ENCODE measurements at places on chromosomes 7 and 10.

DNA sequence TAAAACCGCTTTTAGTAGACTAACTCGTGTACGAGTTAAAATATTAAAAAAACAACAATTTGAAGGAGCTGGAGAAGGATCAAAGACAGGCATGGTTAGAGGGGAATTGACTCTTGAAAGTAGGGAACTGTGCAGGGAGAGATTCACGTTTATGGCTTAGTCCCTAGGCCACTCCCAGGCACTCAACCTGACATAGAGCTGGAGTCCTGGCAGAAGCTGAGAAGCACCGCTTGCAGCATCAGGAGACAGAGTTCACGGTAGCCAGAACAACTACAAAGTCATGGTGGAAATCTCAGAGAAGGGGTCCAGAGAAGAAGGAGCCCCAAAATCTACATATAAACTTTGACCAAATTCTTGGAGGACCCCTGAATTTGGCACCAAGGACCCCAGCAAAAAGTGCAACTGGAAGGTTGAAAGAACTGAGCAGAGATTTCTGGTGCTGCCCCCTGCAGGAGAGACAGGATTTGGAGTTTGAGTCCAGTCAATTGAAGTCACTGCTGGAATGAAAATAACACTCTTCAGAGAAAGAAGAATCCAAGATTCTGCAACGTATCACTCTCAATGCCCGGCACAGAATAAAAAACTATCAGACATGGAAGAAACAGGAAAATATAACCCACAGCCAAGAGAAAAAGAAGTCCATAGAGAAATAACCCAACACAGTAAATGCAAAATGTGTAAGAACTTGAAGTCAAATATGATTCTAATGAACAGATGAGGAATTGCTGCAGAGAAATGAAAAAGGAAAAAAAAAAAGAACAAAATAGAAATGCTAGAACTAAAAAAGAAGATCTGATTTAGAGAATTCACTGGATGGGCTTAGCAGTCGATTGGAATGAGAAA is 493.3 kb upstream of the PODXL start:
- no peak for DNase-seq

DNA sequence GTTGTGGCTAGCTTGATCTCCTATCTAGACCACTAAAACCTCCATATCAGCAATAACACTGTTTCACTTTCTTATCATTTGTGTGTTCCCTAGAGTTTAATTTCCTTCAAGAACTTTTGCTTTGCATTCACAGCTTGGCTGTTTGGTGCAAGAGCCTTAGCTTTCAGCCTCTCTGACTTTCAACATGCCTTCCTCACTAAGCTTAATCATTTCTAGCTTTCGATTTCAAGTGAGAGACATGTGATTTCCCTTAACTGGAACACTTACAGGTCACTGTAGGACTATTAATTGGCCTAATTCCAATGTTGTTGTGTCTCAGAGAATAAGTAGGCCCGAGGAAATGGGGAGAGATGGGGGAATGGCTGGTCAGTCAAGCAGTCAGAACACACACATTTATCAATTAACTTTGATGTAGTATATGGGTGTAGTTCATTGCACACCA is 10.6 kb upstream of the BPGM start:
- no peak for DNase-seq

- no peak for DNase-seq
Measured at GRCh38 chr10:91579329-91579985, 53.4 kb downstream of the PPP1R3C start.

DNA sequence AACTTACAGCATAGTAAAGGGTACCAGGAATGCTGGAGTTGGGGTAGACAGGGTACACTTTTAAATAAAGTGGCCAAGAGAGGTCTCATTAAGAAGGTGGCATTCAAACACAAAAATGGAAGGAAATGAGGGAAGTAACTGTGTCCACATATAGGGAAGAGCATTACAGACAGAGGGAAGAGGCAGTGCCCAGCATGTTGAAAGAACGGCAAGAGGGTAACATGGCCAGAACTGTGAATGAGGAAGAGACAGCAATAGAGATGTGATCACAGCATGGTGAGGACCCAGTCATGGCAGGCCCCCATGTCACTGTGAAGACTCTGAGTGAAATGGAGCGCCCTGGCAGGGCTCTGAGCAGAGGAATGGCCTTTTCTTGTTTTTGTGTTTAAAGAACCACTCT is 35.1 kb upstream of the ZNRF2 start:
- peak; percentile 28 for DNase-seq

DNA sequence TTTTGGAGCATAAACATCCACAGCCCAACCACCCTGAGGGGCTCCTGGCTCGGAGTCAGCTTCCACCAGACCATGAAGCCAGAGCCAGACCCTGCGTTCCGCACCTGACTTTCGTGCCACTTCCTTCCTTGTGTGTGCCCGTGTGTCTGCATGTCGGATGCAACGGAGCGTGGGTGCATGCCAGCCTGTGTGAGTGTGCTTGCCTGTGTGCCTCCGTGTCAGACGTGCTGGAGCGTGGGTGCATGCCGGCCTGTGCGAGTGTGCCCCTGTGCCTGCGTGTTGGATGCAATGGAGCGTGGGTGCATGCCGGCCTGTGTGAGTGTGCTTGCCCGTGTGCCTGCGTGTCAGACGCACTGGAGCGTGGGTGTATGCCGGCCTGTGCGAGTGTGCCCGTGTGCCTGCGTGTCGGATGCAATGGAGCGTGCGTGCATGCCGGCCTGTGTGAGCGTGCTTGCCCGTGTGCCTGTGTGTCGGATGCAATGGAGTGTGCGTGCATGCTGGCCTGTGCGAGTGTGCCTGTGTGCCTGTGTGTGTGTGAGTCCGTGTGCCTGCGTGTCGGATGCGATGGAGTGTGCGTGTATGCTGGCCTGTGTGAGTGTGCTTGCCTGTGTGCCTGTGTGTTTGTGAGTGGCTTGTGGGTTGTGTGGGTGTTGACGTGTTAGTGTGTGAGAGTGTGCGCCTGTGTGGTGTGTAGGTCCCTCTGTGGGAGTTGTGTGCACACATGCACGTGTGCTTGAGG is 28.1 kb upstream of the KNDC1 start:
- peak; percentile 37 for DNase-seq

- DNase-seq = no peak
Measured at GRCh38 chr7:50405221-50405620, 44.9 kb downstream of the FIGNL1 start.

DNA sequence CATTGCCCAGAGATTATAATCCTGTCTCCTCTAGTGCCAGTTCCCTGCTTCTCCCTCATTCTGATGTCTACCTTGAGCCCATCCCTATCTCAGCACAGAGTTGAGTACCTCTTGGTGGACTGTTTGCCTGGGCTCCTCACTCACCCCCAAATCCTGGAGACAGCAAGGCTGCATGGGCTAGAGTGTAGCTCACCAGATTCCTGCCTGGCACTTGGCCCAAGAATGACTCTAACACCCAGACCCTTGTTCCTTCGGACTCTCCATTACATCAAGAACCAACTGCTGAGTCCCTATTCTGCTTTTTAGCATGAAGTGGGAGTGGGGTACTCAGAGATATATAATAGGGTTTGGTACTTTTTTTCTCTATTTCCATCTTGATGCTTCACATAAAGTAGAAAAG is 22.1 kb downstream of the FAM13C start:
- no peak for DNase-seq

- no peak for DNase-seq
Measured at GRCh38 chr10:132985546-132985900, 43.2 kb upstream of the CFAP46 start.

DNA sequence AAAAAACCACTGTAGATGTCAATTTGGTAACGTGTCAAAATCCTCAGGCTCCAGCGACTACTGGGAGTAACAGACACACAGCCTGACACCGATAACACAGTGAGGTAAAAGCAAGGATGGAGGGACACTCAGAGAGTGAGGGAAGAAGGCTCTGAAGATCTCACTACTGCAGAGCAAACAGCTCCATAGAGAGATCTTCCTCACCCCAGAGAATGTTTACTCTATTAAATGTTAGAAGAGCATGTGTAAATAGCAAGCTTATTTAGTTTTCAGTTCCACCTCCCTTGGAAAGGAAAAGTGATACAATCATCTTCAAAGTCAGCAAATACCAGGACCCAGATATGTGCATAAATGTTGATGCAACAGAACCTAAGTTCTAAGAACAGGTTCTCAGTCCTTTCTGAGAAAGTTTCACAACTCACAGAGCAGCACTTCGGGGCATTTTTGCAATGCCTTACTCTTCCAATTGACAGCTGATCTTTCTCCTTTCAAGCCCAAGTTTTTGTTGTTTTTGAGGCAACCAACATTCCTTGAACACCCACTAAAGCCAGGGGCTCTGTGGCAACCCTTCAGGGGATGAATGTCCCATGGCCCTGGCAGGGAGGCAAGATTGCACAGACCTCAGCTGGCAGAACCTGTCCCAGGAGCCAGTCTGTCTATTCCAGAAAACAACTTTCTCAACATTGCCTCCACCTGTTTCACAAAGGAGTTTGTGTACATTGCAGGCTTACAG is 177.4 kb downstream of the SFMBT2 start:
- no peak for DNase-seq

GRCh38 chr10:66180581-66181318 is 745.1 kb upstream of the LRRTM3 start:
- DNase-seq = peak; percentile 68

DNA sequence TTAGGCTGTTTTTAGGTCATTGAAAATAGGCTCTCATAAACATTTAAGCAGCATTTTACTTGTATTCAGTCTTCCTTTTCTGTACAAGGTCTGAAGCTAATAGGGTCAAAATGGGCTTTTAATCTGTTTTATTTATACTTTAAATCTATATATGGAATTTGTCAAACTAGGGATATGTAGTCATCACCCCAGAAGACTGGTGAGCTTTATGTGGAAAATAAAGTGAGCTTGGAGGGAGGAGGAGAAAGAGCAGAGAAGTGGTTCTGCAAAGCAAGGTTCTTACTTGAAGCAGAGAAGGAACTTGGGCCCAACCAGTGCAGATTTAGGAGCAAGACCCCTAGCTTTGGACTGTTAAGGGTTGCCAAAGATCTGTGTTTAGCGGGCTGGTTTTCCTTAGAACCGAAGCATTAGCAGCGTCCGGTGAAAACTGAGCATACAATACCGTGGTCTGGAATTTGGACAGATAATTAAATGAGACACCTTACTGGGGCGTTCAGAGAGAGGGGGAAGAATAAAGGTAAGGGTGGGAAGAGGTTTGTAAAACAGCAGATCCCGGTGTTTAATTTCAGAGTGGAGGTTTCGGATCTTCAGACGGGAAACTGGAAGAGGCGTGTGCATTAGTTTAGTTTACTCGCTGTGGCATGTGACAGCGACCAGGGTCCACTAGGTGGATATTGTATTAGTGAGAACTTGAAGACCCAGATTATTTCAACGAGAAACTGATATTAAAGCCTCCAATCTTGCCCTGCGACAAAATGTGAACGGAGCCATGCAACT is 2.4 kb downstream of the BAMBI start:
- DNase-seq = no peak

DNA sequence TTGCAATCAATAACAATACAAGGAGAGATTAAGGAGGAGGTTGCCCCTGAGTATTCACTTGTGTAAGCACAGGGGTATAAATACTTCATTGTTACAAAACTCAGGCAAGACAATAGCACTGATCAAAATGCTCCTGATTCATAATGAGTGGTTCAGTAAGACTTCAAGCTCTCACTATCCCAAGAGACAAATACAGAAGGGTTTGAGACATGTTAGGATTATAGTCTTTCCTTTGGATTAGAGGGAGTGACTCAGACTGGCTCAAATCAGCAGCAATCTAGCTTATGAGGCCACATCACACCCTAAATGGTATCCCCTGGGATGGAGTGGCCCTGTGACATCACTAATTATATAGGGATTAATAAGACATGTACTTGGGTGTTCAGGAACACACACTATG is 167.2 kb upstream of the HGF start:
- no peak for DNase-seq

GRCh38 chr7:80187727-80188126 is 53.1 kb downstream of the GNAI1 start:
- DNase-seq = no peak

GRCh38 chr10:82653244-82654155 is 778.5 kb downstream of the NRG3 start:
- peak; percentile 21 for DNase-seq
